ENCODE measurements at places on chromosomes 1 and 21.

- no peak for DNase-seq
These were observed 18.5 kb upstream of the LRRC53 start for GRCh38 chr1:74530892-74531291.

DNA sequence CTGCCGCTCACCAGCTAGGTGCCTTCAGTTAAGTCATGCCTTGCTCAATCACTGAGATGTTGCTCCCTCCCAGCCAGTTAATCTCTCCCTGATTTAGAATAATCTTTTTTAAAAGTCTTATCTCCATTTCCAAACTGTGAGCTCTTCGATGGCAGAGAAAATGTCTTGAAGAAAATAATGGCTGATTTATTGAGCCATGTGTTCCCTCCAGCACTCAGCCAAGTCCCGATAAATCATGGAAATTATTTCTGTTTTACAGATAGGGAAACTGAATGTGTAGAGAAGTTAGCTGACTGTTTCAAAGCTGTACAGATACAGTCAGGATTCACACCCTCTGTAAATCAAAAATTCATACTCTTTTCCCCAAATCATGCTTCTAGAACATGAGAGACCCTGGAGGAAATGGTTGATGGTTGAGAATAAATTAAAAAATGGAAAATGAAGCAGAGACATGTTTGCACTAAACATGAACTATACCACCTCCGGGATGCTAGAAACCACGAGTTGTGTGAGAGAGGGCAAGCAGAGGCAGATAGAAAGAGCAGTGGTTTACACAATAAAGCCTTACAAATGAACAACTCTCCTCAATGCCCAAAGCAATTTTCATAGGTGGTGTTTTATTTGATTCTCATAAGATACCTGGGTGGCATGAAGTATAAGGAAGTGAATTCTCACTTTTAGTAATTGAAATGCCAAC lies 376.4 kb downstream of the PLPP3 start:
- DNase-seq, result no peak

- DNase-seq, result no peak
These were observed 242.4 kb upstream of the LYPLAL1 start for GRCh38 chr1:218931324-218931723.

DNA sequence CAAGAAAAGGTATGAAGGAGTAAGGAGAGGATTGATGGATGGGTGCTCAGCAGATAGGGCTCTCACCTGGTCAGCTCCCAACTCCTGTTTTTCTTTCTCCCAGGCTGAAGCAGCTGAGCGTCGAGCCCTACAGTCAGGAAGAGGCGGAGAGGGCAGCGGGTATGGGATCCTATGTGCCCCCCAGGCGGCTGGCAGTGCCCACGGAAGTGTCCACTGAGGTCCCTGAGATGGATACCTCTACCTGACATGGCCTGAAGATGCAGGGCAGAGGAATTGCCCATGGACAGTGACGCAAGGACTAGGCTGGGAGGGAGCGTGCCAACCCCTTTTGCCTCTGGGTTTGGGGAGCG lies 739 bp downstream of the ZNF593 start:
- no peak for DNase-seq

DNA sequence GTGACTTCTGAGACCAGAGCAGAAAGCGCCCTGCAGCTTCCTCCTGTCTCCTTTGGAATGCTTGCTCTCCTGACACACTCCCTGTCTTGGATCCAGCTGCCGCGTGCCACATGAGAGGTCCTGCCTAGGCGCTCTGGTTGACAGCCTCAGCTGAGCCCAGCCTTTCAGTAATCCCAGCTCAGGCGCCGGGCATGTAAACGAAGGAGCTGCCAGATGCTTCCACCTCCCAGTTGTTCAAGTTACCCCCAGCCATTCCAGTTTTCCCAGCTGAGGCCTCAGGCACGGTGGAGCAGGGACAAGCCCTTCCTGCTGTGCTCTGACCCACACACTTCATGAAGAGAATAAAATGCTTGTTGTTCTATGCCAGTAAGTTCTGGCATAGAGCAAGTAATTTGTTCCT lies 14.3 kb upstream of the CD34 start:
- no peak for DNase-seq

DNA sequence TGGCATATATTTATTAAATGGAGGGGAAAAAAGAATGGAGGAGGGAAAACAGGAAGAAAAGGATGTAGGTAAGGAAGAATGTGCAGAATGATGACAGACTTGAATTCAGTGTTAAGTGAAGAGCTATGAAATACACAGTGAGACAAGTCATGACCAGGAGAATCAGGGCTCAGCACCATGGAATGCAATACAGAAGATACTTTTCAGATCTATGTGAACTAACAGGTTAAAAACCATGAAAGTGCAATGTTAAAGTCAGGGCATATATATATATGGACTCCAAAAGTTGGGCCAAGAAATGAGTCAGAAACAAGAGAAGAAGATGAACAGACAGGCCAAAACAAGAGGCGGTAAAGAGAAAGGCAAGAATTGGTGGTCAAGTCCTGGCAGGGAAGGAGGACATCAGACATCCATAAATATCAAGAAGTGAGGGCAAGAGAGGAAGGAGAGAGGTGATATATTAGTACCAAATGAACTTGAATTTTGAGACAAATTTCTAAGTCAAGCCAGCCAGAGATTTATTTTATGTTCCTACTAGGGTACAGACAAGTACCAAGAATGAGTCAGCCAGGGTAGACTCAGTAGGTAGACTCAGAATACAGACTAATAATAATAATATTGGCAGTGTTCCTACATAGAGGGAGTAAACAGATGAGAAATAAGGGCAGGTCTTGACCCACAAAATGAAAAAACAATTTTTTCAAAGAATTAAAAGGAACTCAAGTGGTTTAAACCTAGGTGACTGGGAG lies 39.5 kb upstream of the MCOLN3 start:
- no peak for DNase-seq

- no peak for DNase-seq
These were observed 17.5 kb upstream of the ALPL start for GRCh38 chr1:21491488-21492355.

DNA sequence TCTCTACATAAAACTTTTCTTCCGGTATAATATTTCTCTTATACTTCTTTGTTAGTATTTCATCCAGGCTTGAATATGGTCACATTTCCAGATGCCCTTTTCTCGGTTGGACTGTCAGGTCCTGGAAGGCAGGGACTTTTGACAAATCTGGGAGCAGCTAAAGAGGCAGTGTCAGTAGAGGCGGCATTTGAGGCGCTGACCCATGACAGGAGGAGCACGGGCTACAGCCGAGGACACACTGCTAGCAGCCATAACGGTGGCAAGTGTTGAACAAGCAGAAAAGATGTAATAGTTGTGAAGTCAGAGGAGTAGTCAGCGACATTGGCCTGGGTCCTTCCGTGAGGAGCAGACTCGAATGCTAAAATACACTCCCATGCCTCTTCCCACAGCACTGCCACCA lies 14.5 kb upstream of the NRIP1 start:
- no peak for DNase-seq

DNA sequence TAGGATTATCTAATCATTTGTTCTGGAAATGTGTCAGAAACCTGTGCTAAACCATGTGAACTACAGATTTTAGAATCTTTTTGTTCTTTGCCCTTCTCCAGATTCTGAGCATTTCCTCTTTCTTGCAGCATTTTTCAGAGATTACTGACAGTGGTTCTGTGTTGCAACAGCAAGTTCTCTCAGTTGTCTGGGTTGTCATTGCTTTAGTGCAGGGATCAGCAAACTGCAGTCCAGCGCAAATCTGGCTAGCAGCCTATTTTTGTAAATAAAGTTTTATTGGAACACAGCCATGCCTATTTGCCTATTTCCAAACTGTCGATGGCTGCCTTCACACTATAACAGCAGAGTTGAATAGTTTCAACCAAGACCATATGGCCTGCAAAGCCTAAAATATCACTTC lies 66.3 kb upstream of the LRRC8D start:
- no peak for DNase-seq

DNA sequence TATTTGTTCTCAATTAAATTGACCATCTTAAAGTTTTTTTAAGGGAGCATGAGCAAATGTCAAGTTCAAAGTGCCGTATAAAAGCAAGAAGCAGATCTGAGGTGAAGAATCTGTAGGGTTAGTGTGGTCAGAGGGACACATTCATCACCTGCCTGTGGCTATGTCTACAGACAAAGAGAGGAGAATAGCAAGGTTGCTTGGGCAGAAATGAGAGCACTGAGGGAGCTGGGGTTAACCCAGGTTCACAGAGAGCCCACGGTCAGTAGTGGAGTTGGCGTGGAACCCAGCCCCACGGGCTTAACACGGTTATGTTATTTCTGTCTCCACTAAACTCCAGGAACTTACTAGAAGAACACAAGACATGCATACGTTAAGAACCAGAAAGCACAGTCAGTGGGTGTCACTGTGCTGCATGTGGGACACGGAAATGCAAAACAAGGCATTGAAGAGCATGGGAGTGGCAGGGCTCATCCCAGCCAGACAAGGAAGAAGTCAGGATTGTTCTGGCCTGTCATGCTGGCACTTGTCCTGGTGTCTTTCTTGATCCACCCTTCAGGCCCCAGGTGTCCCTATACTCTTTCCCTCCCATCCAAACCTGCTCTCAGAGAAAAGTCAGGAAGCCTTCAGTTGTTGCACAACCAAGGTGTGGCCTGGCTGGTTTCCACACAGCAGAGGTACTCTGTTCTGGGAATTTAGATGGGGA lies 95.5 kb upstream of the IVNS1ABP start:
- DNase-seq, result no peak

DNA sequence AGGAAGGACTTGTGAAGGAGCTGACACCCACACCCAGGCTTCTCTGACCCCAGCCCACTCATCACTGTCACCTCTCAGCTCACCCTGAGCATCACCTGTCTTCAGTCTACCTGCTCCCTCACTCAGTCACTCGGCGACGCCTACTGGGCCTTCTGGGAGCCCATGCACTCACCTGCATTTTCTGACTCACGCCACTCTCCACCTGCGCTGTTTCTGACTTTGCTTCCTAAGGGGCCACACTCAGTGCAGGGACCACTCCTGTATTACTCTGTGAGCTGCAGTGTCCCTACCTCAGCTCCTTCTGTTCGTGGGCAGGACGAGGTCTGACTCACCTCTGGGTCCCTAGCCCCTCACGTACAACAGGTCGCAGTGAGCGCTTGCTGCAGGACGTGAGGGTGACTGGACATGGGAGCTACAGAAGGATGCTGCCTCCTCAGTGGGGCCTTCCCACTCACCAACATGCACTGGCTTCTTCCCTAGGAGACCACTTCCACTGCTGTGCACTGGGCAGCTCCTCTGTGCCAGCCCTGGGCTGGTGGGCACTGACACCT lies 102.3 kb downstream of the GLIS1 start:
- no peak for DNase-seq

DNA sequence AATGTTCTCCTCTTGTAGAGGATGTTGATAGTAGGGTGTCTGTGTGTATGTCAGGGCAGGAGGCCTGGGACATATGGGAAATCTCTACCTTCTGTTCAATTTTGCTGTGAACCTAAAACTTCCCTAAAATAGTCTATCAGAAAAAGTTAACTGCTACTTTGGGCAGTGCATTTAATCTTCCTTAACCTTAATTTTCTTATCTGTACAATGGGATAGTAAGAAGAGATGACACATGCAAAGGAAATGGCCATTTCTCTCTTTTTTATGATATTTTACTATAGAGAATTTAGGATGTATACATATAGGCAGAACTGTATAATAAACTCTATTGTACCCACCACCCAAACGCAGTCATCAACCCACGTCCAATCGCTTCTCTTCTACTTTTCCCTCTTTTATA lies 8.6 kb downstream of the AGO3 start:
- DNase-seq, result no peak

- DNase-seq, result no peak
These were observed 261.6 kb downstream of the SPATA17 start for GRCh38 chr1:217892750-217893149.

GRCh38 chr1:57843760-57844159 lies 419.9 kb upstream of the DAB1 start:
- no peak for DNase-seq

- DNase-seq, result no peak
These were observed 74.2 kb upstream of the COX20 start for GRCh38 chr1:244761279-244761678.

GRCh38 chr1:192974701-192975100 lies 84.5 kb downstream of the UCHL5 start:
- DNase-seq, result no peak

DNA sequence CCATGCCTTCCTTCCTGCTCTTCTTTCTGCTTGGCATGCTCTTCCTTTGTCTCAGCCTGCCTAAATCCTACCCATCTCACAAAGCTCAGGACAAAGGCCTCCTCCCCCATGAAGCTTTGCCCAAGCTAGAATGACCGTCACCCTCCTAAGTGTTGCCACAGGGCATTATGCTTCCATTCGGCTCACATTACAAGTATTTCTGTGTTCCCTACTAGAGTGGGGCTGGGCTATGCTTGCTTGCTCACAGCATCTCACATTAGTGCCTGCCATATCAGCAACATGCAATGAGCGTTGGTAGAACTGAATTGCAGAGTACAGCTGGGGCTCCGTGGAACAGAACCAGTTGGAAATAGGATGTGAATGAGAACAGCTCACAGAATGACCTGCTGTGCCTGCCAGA lies 82.8 kb downstream of the CD58 start:
- no peak for DNase-seq

- DNase-seq, result no peak
These were observed 127.4 kb upstream of the NRIP1 start for GRCh38 chr21:15192243-15192642.

GRCh38 chr1:206754011-206754410 lies 16.6 kb upstream of the IL19 start:
- DNase-seq, result no peak

GRCh38 chr1:5721634-5722215 lies 270.5 kb downstream of the NPHP4 start:
- no peak for DNase-seq

- no peak for DNase-seq
These were observed 4.0 kb downstream of the ACTL8 start for GRCh38 chr1:17759114-17759513.

- DNase-seq, result no peak
These were observed 208.3 kb upstream of the RUNX1 start for GRCh38 chr21:35257413-35257812.

- no peak for DNase-seq
These were observed 593.1 kb downstream of the NUF2 start for GRCh38 chr1:163914785-163915413.

- no peak for DNase-seq
These were observed 2.1 kb upstream of the LPGAT1 start for GRCh38 chr1:211832661-211833060.

- DNase-seq, result no peak
These were observed 272.9 kb upstream of the C1orf174 start for GRCh38 chr1:4172644-4173599.

Data from activated naive CD4-positive, alpha-beta T cell treated with Interleukin-2 at 50 U/mL for 16 hours (primary cell).